Muscle of back (tissue), 13 donors: ENCODE measurements at places on chromosomes 13 and 19.

GRCh38 chr19:52665529-52665928 lies 27.4 kb upstream of the ZNF83 start:
- DNase-seq = no peak

- DNase-seq = no peak
Measured at GRCh38 chr13:24279327-24280110, 29.9 kb upstream of the C1QTNF9 start.

- no peak for DNase-seq
Measured at GRCh38 chr19:32032561-32032960, 312.8 kb upstream of the ZNF507 start.

GRCh38 chr13:101841698-101842097 lies 389.2 kb downstream of the ITGBL1 start:
- DNase-seq = no peak

GRCh38 chr13:94176561-94176960 lies 302.9 kb downstream of the DCT start:
- peak; percentile 33 for DNase-seq

- no peak for DNase-seq
Measured at GRCh38 chr19:50790396-50790795, at the start of gene ACP4. ACP4 (plus strand) TSS chr19:50790415; CDS start chr19:50790415, 0 bp downstream.

GRCh38 chr19:8390617-8390981 lies 439 bp downstream of the RAB11B start:
- DNase-seq = peak; percentile 93

- DNase-seq = peak; percentile 88
Measured at GRCh38 chr19:46639358-46640182, 3.6 kb upstream of the GNG8 start.

- DNase-seq = peak; percentile 68
Measured at GRCh38 chr19:12784871-12785430, 6.3 kb upstream of the JUNB start.

DNA sequence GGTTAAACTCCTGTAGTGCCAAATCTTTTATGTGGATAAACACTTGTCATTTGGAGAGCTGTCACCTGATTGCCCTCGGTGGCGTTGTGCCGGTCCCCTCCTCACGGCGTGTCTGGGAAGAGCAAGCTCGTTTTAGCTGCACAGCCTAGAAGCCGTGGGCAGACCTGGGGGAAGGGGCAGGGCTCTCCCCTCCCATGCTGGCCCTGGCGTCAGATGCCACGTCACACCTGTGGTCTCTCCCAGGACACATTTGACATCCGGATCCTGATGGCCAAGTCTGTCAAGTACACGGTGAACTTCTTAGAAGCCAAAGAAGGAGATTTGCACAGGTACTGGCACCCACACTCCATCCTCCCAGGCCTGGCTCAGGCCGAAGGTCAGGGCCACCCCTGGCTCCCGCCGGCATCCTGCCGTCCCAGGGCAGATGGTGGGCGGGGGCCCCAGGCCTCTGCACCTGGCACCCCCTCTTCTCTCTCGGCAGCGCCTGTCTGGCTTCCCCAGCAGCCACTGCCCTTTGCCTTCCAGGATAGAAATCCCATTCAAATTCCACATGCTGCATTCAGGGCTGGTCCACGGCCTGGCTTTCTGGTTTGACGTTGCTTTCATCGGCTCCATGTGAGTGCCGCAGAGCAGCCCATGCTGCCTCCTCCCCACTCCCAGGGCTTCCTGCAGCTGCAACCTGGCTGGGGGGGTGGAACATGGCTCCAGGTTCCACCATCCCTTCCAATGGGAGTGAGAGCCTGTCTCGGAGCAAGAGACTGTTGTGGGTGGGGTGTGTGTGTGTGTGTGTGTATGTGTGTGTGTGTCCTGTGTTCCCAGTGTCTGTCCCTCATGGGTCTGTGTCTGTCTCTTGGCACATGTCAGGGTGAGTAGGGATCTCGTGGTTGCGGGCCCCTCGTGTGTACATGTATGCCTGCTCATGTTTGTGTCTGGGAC lies 8.8 kb downstream of the YIPF2 start:
- DNase-seq = no peak

- DNase-seq = peak; percentile 30
Measured at GRCh38 chr19:50204811-50205675, 1.6 kb downstream of the MYH14 start.

- DNase-seq = peak; percentile 55
Measured at GRCh38 chr19:33905937-33906577, 109.4 kb downstream of the KCTD15 start.

GRCh38 chr13:107005577-107005976 lies 437.6 kb upstream of the ARGLU1 start:
- no peak for DNase-seq

GRCh38 chr13:30119476-30119875 lies 187.9 kb downstream of the KATNAL1 start:
- no peak for DNase-seq

- DNase-seq = no peak
Measured at GRCh38 chr19:8666814-8667405, 31.7 kb downstream of the ACTL9 start.

GRCh38 chr19:919199-920050 lies 2.3 kb downstream of the KISS1R start:
- no peak for DNase-seq

- no peak for DNase-seq
Measured at GRCh38 chr19:29217616-29218015, 4.7 kb upstream of the UQCRFS1 start.

DNA sequence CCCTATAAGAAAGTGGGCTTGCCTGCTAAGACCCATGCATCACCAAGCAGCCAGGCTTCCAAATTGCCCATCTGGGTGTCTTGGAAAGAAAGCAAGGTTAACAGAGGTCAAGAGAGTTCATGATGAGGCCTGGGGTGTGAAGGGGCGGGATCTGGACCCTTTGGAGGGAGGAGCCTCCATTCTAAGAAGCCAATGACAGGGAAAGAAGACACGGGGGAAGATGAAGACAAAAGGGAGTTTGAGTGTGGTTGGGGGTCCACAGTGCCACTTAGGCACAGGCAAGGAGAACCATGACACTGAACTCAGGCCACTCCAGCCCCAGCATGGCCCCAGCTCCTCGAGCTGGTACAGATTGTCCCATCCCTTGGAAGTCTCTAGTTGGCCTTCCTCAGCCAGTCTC lies 350.2 kb upstream of the TSHZ3 start:
- no peak for DNase-seq

DNA sequence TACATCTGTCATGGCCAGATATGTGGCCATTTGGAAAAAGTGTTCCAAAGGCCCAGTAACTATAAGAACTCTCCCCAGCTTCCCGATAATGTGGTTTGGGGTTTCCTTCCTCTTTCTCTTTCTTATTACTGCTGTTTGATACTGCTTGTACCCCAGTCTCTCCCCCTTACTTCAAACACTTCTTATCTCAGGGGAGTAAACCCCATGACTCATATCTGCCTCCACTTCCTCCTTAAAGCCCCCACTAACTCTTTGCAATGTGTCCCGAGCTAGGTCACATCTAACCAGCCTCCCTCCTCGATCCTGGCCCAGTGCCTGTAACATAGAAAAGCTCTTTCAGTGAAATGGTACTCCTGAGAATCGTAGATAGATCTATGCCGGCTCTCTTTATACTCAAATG lies 82.4 kb upstream of the STARD13 start:
- no peak for DNase-seq

DNA sequence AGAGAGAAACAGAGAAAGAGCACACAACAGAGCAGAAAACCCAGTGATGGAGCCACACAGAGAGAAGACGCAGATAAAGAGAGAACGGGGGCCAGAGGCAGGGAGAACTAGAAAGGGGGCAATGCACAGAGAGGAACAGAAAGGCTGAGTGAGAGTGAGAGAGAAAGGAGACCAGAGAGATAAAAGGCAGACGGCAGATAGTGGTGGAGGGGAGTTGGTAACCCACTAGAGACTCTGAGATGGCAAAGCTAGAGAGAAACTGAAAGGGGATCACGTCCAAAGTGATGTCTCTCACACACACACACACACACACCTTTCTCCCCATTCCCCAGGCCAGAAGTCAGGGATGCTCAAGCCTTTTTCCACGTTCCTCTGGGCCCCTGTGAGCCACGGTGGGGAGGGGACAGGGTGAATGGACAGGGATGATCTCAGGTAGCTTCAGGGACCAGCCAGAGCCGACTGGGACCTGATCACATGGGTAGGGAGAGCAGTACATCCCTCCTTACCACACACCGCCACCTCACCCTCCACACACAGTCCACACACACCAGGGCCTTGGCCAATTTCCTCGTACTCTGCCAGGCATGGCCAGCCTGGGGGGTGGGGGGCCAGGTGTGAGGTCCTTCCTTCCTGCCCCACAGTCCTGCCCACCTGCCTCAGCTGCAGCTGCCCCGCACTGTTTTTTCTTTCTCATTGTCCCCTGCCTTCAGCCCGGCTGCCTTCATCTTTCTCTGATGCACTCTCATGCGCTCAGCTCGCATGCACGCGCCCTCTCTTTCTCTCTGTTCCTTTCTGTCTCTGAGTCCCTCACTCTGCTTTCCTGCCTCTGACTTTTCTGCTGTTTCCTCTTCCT lies 22.5 kb upstream of the POU2F2 start:
- no peak for DNase-seq

GRCh38 chr13:105463011-105463501 lies 1072.4 kb downstream of the EFNB2 start:
- peak; percentile 3 for DNase-seq

GRCh38 chr13:107977071-107977574 lies 238.2 kb downstream of the LIG4 start:
- no peak for DNase-seq

GRCh38 chr13:93589788-93590187 lies 363.2 kb downstream of the GPC6 start:
- DNase-seq = no peak

GRCh38 chr13:36709136-36709890 lies 35.5 kb downstream of the SERTM1 start:
- no peak for DNase-seq

- DNase-seq = no peak
Measured at GRCh38 chr19:45581576-45581975, 3.0 kb downstream of the OPA3 start.

- DNase-seq = no peak
Measured at GRCh38 chr19:6278740-6279619, 795 bp downstream of the MLLT1 start.

DNA sequence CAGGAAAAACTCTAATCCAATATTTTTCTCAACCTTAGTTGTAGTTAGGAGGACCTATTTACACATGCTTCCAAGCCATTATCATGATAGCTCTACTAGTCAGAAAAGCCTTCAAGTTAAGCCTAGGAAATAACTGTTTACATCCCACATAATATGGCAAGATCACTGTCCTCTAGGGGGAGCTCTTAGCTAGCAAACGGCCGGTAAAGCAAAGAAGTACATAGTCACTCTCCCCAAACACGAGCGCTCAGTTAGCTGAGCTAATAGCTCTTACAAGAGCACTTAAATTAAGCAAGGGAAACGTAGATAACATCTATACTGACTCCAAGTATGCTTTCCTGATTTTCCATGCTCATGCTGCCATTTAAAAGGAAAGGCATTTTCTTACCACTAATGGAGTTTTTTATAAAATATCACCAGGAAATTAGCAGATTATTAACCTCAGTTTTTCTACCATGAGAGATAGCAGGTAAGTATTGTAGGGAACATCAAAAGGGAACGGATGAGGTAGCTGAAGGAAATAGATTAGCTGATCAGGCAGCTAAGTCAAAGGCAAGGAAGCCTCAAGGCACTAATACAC lies 100.6 kb upstream of the PABPC3 start:
- peak; percentile 79 for DNase-seq

DNA sequence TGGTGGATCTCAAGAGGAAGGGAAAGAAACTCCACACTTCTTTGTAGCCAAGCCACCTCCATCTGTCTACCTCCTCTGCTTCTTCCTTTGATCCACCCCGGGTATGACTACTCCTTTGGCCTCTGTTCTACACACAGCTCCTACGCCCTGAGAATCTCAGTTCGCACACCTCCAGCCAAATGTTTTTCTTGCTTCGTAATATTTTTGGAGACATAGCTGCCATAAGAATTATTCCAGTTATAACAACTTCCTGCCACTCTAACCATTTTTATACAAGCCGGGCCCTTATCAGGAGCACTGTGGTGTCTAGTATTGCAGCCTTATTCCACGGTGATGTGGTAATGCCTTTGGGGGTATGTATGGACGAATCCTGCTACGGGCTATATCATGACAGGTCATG lies 126.7 kb downstream of the STARD13 start:
- DNase-seq = no peak

- no peak for DNase-seq
Measured at GRCh38 chr13:97134364-97135095, 87.6 kb upstream of the MBNL2 start.

DNA sequence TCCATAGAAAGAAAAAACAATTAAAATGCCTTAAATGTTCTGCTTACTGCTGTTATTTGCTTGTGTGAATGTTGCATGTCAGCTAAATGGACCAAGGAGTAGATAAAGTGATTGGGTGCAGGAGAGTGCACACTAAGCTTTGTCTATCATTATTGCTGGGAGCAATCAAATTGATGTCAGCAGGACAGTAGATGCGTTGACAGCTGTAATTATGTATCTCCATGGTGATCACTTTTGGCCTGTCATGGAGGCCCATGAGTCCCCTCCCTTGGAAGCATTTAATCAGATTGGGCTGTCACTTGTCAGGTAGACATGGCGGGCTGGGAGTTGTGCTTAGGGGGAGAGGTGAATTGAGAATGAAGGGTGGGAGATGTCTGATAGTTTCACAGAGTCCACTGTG lies 215.3 kb downstream of the PCCA start:
- DNase-seq = no peak

- DNase-seq = no peak
Measured at GRCh38 chr13:101415358-101416174, 742 bp downstream of the NALCN start.

GRCh38 chr13:90385781-90386489 lies 961.6 kb upstream of the MIR17HG start:
- DNase-seq = no peak

DNA sequence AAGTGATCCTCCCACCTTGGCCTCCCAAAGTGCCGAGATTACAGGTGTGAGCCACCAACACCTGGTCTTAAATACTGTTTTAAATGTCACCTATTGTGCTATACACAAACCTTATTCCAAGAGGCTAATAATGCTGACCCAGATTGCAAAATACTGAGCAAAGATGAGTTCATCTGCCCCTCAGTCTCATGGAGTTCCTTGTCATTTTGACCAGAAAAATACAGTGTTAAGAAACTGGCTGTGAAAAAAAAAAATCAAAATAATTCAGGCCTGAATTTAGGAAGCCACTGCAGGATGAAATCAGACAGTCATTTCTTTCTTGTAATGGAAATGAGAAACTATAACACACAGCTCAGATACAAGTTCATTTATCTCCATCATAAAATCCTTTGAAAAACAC lies 59.9 kb downstream of the TBC1D4 start:
- DNase-seq = no peak

GRCh38 chr13:50214514-50214913 lies 199.3 kb downstream of the KCNRG start:
- DNase-seq = no peak

DNA sequence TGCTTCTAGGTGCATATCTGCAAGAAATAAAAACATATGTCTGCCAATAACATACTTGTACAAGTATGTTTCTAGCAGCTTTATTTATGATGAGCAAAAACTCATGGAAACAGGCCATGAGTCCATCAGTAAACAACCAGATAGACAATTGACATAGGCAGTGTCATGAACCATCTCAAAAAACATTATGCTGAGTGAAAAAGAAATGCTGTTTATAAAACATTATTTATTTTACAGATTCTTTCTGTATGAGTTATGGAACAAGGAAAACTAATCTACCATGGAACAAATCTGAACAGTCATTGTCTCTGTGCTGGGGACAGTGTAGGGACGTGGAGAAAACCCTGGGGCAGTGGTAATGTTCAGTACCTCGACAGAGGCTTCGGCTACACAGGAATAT lies 283.9 kb downstream of the UQCRFS1 start:
- no peak for DNase-seq

GRCh38 chr13:98275681-98276171 lies 98.7 kb upstream of the RNF113B start:
- DNase-seq = no peak

- DNase-seq = no peak
Measured at GRCh38 chr19:4754248-4754647, 30.6 kb upstream of the DPP9 start.
